H7 (cell line): ENCODE measurements at places on chromosomes 16 and 17.

- no peak for DNase-seq
These were observed 14.5 kb downstream of the KANSL1 start for GRCh38 chr17:46178550-46179214.

DNA sequence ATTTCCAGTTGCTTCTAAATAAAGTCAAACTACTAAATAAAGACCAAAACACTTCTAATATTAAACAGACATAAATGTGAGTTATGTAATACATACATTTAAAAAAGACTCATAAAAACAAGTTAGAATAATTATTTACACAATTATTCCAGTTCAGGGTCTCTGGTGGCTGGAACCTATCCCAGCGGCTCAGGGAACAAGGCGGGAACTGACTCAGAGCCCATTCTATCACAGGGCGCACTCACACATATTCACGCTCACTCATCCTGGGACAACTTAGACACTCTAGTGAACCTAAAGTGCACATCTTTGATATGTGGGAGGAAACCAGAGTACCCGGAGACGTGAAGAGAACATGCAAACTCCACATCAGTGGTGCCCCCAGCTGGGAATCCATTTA is 25.0 kb downstream of the PLXDC1 start:
- DNase-seq = no peak

DNA sequence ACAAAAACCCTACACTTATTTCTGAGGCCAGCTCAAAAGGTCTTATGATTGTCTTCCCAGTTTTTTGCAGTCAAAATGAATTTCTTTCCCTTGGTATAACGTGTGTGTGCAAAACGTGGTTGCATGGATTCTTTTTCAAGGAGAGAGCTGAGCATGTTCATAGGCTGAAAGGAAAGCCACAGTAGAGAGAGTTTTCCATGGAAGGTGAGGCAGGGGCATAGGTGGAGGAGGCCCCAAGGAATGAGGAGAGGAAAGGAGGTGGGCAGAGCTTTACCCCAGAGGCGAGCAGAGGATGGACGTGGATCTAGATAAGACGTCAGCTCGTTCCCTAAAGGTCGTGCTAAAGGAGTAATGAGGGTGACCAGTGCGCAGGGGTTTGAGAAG is 22.8 kb downstream of the TRPV2 start:
- DNase-seq = no peak

GRCh38 chr16:31452631-31453106 is 6.6 kb upstream of the ARMC5 start:
- DNase-seq = no peak

GRCh38 chr17:77404812-77405581 is 264.2 kb downstream of the SEC14L1 start:
- no peak for DNase-seq

DNA sequence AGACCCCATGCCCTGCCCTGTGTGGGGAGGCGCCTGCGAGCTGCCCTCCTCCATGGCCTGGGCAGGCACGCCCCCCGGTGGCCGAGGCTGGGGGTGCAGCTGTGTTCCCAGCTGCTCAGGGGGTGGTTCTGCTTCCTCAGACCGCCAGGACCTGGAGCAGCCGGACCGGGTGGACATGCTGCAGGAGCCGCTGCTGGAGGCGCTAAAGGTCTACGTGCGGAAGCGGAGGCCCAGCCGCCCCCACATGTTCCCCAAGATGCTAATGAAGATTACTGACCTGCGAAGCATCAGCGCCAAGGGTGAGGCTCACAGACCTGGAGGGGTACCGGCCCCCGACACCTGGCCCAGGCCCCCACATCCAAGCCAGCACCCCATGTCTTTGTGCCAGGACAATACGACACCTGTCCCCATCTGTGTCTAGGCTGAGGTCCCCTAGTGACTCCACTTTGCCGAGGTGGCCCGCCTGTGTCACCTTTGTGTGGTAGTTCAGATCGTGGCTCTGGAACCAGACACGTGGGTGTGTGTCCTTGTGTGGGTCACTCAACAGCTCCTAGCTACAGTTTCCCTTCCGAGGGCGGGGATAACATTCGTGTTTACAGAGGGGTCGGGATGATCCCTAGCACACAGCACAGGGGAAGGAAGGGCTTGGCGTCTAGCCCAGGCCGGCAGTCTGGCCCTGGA is 9.3 kb downstream of the GJD3 start:
- peak; percentile 99 for DNase-seq

GRCh38 chr17:65154770-65155589 is 17.8 kb downstream of the RGS9 start:
- no peak for DNase-seq

GRCh38 chr16:68274441-68274840 is 10.1 kb downstream of the SLC7A6 start:
- DNase-seq = no peak

- DNase-seq = no peak
These were observed 56.3 kb downstream of the GAN start for GRCh38 chr16:81371106-81371505.

DNA sequence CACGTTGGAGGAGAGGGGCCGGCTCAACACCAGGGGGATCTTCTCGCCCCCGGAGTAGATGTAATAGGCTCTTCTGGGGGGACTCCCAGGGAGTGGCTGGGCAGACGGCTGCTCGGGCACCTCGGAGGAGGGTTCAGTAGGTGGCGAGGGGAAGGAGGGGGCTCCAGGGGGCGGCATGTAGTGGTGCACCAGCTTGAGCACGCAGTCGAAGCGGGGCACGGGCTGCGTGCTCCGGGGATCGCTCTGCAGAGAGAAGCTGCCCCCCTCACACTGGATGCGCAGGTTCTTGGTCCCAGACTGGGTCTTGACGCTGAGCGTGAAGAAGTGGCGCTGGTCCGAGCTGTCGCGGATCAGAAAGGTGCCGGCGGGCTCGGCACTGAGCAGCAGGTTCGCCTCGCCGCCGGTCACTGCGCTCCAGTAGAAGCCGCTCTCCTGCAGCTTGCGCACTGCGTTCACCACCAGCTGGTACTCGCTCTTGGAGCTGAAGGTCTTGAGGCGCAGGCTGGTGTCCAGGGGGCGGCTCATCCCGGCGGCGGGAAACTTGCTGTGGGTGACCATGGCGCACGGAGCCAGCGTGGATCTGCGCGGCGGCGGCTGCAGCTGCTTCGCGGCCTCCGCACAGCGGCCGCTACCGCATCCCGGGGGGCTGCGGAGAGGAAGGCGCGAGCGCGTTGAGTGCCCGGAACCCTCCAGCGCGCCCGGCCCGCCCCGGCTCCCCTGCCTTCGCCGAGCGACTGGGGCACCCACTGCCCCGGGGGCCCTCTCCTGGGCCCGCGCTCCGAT is 1.1 kb downstream of the SOCS3 start:
- peak; percentile 80 for DNase-seq

- no peak for DNase-seq
These were observed 4.2 kb downstream of the USP6 start for GRCh38 chr17:5120036-5120435.

DNA sequence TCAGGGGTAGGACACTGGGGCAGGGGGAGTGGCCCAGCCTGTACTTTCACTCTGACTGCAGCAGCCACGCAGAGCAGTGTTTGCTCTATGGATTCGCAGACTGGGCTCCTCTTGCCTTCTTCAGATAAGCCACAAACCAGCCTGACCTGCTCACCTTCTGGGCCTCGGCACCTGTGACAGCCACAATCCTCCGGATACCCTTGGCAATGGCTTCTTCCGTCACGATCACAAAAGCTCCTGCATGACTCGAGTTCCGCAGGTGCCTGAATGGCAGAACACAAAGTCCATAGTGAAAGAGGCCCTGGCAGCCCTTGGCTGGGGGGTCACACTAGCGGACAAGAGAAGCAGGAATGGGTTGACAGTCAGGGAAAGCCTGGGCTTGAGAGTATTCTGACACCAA is 3.8 kb upstream of the EXOSC6 start:
- DNase-seq = no peak

DNA sequence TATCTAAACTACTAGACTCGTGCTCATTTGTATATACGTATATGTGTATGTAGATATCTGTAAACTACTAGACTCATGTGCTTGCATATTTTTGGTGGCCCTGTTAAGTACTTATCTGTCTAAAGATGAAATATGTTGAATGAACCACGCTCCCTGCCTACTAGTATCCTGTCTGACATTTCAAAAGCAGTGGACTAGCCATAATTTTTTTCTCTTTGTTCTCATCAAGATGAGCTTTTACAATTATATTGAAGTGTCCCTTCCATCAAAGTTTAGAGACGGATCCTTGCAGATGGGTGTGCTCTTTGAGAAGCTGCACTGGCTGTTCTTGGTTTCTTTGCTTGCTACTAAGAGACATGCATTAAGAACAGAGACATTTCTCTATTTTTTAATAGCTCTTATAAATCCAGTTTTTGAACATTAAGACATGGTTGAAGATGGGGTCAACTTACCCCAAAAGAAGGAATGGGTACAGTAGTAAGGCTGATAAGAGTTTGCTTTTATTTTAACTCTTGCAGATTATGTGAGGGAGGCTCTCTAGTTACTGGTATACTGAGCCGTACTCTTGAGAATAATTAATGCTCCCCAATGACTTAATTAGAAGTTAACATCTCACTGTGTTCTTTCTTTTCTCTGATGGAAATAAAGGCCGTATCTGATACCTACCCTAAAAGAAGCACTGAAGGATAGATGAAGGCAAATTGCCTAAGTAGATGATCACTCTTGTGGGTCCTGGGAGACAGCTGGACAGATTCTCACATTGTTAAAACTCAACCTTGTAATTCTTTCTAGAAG is 3.4 kb downstream of the CNTNAP4 start:
- no peak for DNase-seq
